ENCODE measurements at places on chromosomes 5 and 9.

- DNase-seq = no peak
These were observed 3.2 kb upstream of the NUP214 start for GRCh38 chr9:131122158-131122557.

DNA sequence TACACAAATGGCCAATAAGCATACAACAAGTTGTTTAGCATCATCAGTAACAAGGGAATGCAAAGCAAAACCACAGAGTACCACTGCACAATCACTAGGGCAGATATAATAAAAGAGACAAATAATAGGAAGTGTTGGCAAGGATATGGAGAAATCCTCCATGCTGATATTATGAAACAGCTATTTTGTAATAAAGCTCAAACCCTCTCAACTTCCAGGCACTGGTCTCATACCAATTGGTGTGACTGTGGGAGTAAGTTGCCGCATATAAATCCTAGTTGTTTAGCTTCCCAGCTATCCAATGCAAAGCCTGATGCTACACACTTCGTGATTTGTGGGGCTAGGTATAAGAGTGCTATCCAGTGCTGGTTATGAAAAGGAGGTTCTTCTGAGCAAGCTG is 88.6 kb downstream of the SMIM23 start:
- DNase-seq = no peak

GRCh38 chr9:124296094-124296493 is 38.3 kb downstream of the NEK6 start:
- no peak for DNase-seq

DNA sequence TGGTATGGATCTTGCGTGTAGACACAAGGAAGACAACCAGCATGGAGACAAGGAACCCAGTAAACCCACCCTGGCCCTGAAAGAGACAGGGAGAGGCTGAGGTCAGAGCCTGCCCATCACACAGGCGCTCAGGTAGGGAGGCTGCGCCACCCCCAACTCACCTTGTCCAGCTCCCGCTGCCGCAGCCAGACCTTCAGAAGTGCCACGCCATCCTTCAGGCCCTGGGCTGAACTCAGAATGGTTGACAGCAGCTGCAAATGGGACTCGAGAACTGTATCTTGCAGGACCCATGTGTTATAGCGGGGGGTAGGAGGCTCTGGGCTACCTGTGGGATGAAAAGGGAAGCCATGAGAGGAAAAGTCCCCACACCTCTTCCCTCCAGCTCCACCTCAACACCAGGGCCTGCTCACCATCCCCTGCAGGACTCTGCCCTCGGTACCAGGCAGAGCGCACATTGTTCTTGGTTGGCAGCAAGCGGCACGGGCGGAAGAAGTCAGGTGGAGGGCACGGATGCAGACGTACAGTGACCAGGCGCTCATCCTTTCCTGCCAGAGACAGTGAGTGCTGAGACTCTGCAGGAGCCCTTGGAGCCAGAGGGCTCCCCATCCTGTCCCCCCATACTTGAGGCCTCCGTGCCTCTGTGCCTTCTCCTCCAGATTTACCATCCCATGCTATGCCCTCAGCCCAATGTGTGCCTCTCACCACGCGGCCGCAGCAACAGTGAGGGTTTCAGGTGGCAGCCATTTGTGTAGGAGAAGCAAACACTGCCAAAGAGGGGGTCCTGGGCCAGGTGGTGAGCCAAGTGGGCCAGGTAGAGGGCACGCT is 4.7 kb downstream of the NOL6 start:
- no peak for DNase-seq

DNA sequence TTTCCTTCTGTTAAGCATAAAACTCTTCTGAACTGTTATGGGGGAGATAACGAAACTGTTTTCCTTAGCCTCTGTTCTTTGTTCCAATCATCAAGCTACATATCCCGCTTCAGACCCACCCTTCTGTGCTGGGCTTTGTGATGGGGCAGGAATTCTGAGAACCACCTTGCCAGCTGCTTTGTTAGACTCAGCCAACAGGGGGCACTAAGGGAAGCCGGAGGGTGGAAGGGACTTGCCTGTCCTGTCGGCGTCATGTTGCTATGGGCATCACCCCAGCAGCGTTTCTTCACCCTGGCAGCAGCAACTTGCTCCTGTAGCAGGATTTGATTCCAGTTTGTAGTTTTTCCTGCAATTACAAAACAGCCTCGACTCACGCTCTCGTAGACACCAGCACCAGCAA is 169.1 kb downstream of the CAAP1 start:
- no peak for DNase-seq

DNA sequence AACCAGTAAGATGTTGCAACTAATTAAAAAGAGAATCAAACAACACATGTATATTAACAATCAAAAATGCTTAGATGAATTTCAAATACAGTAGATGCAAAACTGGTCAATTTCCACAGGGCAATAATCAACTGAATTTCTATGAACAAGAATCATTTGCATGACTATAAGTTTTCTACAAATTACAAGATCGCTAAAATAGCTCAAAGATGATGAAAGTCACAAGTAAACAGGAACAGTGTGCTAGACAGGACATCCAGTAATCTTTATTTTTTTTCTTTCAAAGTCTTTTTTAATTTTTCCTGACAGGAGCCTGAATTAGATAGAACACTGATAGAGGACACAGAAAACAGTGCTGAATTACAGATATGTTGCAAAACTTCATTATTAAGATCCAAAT is 608.2 kb upstream of the DAB2 start:
- no peak for DNase-seq

Data from activated gamma-delta T cell (primary cell).